MCF 10A (cell line): ENCODE measurements at places on chromosomes 5 and 9. TPM values are rescaled to one million over a fixed set of nuclear protein-coding genes. Genes with fewer than 3 reads are reported as not detected.

Gene BRD3
- 25.6 and 26.8 TPM in 2 replicates for total RNA-seq

DNA sequence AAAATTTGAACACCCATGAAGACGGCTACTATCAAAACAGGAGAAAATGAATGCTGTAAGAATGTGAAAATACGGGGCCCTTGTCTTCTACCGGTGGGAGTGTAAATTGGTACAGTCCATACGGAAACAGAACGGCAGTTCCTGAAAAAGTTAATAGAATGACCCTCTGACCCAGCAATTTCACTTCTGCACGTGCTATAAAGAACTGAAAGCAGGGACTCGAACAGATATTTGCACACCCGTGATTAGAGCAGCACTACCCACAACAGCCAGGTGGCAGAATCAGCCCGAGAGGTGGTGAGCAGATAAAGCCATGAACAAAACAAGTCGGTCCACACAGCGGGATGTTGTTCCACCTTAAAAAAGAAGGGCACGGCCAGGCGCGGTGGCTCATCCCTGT, 22.6 kb upstream of the SLC12A7 start:
- no peak overlapping the region for H3K27ac ChIP-seq
- no peaks in the 10 kb centered on the region for H3K4me1 ChIP-seq
- no peaks in the 10 kb centered on the region for H3K36me3 ChIP-seq
- no peaks in the 10 kb centered on the region for H3K27me3 ChIP-seq
- no peak overlapping the region for H3K4me3 ChIP-seq

GRCh38 chr5:121937762-121938161, 24.0 kb upstream of the SRFBP1 start:
- DNase-seq = no peak
- H3K36me3 ChIP-seq = no peaks in the 10 kb centered on the region
- no peaks in the 10 kb centered on the region for H3K4me1 ChIP-seq
- no peak overlapping the region for H3K27ac ChIP-seq

DNA sequence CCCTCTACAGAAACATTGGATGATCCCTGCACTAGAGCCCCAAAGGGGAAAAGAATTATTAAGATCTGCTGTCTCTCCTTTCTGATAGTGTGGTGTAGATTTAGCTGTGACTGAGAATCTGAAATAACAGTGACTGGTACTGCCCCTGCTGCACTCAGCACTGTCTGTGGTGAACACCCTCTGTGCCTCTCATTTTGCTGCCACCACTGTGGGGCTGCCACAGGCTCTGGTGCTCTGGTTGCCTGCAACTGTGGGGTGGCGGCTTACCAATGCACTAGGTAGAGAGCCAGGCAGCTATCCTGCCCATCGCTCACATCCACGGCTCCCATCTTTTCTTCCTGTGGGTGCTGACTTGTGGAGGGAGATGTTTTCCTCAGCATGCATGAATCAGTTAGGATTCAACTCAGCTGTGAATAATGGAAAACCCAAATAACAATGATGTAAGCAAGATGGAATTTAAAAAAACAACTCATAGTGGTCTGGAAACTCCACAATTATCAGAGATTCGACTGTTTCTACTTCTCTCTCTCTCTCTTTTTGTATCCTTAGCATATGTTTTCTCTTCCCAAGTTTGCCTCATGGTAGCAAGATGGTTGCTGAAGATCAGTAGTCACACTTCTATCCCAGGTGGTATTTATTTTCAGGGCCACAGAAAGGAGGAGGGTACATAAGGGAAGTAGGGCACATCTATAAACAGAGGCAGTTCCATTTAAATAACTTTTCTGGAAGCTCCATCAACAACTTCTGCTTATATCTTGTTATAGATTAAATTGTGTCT, 99.8 kb upstream of the DAP start:
- H3K4me1 ChIP-seq = no peaks in the 10 kb centered on the region
- no peak overlapping the region for H3K27ac ChIP-seq
- DNase-seq = no peak
- H3K4me3 ChIP-seq = no peak overlapping the region

DNA sequence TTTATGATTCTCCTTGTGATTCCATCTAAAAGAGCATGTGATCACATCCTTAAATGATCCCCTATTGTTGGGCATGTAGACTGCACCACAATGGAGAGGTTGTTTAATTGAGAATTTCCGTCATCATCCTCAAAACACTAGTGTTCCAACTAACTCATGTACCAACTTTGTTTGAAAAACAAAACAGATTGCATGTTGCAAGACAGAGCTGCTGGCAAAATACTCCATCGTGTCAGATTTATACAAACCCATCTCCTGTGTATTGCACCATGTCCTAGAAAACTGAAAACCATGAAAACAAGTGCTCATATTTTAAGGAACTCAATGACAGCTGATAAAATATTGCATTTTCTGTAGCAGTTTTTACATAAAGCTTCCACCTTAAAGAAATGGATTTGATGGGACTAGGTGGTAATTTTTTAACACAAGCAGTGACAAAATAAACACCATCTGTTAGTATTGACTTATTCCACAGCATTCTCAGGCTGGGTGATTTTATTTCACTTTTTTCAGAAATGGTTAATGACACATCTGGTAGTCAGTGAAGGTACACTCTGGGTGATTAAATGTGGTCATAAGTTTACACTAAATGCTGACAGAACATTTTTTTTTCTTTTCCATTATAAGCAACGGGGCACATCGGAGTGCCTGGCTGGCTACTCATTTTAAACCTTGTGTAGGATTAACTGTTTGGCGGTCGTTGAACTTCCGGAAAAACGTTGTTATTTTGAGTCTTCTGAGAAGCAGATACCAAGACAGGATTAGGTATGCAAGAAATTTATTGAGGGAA, 602.9 kb upstream of the WWC1 start:
- H3K4me1 ChIP-seq = peaks cover 36% of the 10 kb centered on the region
- no peaks in the 10 kb centered on the region for H3K27me3 ChIP-seq
- DNase-seq = peak; percentile 75
- no peaks in the 10 kb centered on the region for H3K36me3 ChIP-seq
- peak overlapping the region; percentile 63 for H3K4me3 ChIP-seq

DNA sequence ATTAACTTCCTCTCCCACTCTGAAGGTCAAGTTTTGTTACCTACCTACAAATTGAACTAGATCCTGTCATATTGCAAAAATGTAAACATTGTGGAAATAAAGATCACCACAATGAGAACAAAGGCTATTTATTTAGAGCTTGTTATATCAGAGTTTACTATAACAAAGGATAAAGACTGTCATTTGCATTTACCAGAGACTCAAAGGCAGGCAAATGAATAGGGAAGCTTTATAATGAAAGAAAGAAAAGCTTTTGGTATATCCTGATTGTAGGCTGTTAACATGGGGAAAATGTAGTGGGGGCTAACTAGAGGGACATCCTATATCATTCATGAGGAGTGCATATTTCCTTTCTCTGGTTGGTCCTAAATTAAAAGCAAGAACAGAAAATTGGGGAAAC, 403.5 kb upstream of the TYRP1 start:
- H3K36me3 ChIP-seq = no peaks in the 10 kb centered on the region
- H3K27me3 ChIP-seq = peaks cover 11% of the 10 kb centered on the region
- H3K27ac ChIP-seq = no peak overlapping the region
- no peaks in the 10 kb centered on the region for H3K4me1 ChIP-seq
- DNase-seq = no peak
